ENCODE measurements at places on chromosomes 5 and 9.

DNA sequence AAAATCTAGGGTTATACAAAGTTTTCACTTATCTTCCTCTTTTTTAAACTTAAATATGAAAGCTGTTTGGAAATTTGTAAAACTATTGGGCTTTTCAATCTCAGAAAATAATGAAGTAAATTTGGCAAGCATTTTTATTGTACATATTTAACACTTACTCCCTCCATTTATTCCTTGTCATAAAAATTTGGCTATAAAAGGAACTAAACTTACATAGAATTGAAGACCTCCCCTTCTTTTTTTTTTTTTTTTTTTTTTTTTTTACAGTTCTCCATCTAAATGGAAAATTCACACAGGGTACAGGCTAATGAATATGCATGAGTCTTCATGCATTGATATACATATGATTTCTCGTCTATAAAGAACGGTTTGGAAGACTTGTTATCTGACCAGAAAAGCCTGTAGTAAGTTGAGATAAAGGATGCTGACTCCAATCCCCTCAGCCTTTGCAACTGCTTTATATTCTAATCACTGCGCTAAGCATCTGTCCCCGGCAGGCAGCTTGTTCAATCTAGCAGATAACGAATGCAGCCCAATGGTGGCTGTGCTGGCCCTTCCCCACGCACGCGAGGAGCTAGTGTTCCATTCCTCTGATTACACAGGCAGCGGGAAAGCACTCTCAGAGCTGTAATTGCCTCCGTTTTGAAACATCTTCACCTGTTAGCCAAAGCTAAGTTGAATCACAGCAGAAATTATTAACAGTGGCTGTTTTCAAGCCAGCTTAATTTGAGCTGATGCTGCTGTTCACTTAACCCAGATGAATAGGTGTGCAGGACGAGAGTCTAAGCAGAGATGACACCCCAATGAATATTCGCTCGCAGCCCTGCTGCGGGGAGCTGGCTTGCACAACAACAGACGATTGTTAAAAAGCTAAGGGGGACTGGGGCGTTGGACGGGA, 453.8 kb upstream of the ZNF608 start:
- no peak for DNase-seq

DNA sequence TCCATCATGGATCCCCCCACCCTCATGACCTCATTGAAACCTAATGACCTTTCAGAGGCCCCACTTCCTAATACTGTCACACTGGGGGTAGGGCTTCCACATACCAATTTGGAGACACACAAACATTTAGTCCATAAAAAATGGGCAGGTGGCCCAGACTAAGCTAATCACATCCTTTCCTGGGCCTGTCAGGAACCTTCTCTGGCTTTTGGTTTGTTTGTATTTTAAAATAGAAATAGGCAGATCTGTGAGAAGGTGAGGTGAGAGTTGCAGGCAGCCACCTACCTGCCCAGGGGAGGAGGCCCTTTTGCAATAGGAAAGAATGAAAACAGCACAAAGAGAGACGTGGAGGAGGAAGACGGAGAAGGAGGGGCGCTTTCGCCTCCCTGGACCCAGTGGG, 90.2 kb upstream of the BOD1 start:
- no peak for DNase-seq

DNA sequence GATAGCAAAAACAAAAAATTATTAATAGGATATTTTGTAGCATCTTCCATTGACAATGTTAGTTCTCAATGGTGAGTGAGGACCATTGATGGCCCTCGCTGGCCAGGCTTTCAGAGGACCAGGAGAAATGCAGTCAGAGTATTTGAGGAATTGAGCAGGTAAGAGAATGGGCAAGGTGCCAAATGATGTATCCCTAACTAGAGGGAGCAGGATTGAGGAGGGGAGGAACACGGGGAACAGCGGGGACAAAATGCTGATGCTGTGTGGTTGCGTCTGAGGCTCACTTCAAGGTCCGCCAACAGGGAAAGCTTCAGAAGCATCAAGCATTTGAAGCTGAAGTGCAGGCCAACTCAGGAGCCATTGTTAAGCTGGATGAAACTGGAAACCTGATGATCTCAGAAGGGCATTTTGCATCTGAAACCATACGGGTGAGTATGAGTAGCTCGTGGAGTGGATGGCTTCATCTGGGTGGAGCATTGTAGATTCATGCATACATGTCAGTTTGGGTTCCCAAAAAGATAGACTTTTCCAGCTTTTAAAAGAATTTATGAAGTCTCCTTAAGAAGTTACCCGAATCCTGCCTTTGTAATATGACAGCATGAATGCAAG, 16.2 kb downstream of the SPTAN1 start:
- DNase-seq = no peak

- DNase-seq = no peak
Observed at GRCh38 chr5:16784088-16784487, 152.0 kb downstream of the MYO10 start.

DNA sequence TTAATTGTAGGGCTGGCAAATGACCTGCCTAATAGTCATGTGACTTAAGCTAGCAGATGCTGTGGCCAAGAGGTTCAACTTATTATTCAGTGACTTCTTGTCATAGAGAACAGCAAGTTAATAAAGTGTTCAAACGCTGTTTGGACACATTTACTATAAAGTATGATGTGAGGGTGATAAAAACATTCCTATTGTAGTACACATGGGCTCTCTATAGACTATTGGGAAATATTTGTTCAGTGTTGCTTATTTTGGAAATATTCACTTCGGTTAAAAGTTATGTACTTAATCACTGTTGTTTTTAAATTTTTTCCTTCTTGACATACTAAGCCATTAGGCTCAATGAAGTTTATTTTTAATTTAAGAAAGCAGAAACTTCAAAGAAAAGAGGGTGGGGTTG, 345.0 kb downstream of the NNT start:
- no peak for DNase-seq

DNA sequence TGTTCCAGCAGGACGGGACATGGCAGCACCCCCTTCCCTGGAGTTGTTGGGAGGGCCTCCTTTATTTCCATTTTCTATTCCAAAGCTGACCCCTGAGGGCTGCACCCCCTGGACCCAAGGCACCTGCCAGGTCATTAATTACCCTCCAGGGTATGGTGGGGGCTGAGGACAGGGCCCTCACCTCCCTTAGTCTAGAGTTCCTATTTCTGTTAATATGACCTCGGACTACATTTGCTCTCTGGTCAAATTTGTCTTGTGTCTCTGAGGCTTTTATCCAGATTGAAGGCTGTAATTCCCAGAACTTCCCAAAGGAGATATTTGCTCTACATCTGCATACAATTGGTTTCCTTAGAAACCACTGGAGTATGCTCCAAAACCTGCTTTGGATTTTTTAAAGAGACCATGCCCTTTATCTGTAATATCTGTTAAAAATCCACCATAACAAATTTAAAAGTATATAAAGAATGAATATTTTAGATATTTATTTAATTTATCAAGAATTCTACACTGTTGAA, 16.8 kb downstream of the PHF2 start:
- no peak for DNase-seq

- no peak for DNase-seq
Observed at GRCh38 chr9:85858056-85858750, 82.7 kb upstream of the NAA35 start.

GRCh38 chr5:14741801-14742440, 77.4 kb downstream of the OTULIN start:
- no peak for DNase-seq
